ENCODE measurements at places on chromosomes 7 and 10. TPM values are rescaled to one million over a fixed set of nuclear protein-coding genes. Genes with fewer than 3 reads are reported as not detected.
A peak's percentile ranks its signal among the peaks of the same experiment; 100 is the strongest.

GRCh38 chr10:78706726-78707540 lies 361.8 kb upstream of the ZMIZ1 start:
- no peak for DNase-seq

GRCh38 chr10:113751181-113751732 lies at the start of gene PLEKHS1:
TSS of gene PLEKHS1 (plus strand) at chr10:113751682. CDS start at chr10:113755278, 3,596 bp downstream.
- DNase-seq, result no peak

GRCh38 chr7:156668130-156668741 lies 27.7 kb downstream of the RNF32 start:
- no peak for DNase-seq

DNA sequence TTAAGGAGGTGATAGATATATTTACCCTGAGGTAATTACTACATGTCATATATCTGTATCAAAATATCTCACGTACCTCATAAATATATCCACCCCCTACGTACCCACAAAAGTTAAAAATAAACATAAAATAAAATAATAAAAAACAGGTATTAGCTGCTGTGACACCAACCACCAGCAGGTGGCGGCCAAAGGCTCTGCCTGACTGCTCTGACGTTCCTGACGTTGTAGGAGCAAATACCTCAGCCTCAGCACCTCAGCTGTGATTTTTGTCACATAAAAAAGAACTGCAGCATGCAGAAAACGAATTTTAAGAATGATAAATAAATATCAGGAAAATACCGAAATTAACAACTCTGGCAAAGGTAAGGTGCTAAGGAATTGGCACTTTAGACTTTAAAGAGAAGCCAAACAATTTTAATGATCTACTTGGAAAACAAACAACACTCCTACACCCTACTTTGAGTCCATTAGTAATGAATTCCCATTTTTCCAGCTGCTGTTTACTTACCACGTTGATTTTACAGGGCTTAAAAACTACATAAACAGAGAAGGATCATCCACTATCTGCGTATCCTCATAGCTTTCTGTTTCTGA lies 125.4 kb upstream of the TARP start:
- peak; percentile 49 for DNase-seq

DNA sequence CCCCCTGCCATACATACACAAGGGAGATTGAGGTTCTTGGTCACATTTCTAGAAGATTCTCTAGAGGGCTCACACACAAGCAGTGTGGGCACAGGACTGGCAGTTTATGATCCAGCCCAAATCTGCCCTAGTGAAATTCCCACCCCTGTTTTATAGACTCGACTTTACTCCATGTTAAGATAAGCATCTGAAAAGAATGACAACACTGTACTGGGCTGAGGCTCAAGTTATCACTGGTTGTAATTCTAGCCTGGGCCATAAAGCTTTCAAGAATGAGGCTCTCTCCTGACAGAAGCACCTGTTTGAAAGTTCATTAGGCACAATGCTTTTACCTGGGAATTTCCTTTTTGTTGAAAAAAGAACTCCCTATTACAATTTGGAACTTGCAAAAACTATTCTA lies 195.6 kb upstream of the GLI3 start:
- DNase-seq, result no peak

DNA sequence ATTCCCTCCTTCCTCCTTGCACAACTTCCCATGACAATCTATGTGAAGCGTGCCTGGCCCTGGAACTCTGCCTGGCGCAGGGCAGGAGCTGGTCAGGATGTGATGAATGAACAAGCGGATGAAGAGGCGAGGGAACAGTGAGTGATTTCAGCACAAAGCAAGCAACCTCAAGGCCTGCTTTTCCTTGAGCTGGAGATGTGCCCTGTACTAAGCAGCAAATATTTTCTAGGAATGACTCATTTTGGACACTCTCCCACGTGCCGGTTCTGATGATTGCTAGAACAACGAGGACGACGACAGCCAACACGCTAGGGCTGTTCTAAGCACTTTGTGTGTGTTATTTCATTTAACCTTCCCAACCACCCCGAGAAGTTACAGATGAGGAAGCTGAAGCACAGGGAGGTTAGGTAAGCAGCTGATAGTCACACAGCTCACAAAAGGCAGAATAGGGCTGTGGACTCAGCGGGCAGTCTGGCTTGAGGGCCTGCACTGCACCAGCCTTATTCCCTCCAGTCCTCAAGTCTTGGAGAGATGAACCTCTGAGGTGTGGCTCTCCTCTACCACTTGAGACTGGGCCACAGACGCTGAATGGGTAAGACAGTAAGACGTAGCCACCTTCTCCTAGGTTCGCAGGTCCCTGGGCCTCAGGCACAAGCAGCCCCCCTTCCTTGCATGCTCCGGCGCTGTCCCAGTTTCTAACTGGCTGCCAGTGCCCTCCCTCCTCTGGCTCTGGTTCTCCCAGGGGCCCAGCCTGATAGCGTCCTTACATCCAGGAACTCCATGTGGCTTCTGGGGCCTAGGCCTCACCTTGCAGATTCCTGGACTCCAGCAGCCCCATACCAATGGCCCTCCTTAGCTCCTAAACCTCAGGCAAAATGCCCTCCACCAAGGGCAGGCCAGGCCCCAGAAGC lies 59.0 kb downstream of the YKT6 start:
- no peak for DNase-seq

- DNase-seq, result no peak
These were observed 1079.6 kb upstream of the C7orf33 start for GRCh38 chr7:147510923-147511322.

- no peak for DNase-seq
These were observed 182.1 kb upstream of the GALNT17 start for GRCh38 chr7:70949862-70950261.

DNA sequence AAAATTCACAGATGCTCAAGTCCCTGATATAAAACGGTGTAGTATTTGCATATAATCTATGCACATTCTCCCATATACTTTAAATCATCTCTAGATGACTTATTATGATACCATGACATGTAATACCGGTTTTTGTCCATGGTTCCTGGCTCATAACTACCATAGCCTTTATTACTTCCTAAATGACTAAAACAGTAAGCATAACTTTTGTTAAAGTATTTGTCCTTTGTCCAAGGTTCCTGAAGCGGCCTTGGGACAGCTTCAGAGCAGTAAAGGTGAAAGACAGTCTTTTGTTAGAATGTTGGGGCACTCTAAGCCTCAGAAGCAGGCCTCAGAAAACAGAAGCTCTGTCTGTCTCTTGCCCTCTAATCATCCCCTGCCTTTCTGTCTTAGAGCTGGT lies 4.0 kb downstream of the CRCP start:
- DNase-seq, result no peak

GRCh38 chr7:128869138-128869943 lies 6.7 kb downstream of the ATP6V1F start:
- DNase-seq, result peak; percentile 38

DNA sequence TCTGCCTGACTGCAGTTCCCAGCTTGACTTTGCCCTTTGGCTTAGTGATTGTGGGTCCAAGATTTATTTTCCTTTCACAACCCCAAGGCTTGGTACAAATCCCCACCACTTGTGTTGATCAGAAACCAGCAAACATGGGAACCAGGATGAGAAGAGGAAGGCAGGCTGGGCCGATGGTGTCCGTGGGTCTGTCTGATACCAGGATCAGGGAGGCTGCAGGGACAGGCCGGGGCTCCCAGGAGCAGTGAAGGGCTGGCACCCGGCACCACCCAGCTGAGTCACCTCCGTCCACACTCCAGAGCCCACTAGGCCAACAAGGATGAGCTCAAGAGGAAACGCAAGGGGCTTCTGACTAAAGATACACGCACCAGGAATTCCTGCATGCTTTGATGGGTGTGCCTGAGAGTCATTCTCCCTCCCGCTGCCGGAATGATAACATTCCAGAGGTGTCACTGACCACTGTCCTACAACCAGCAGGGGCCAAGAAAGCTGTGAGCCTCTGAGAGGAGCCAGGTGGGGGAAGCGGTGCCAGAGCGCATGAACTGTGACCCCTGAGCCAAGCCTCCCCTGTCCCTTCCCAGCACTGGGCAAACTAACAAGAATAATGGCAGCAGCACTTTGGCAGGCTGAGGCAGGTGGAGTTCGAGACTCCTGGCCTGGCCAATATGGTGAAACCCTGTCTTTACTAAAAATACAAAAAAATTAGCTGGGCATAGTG lies 29.2 kb upstream of the PROSER2 start:
- DNase-seq, result no peak

- DNase-seq, result no peak
These were observed 72.6 kb downstream of the PARP12 start for GRCh38 chr7:139990142-139990535.

DNA sequence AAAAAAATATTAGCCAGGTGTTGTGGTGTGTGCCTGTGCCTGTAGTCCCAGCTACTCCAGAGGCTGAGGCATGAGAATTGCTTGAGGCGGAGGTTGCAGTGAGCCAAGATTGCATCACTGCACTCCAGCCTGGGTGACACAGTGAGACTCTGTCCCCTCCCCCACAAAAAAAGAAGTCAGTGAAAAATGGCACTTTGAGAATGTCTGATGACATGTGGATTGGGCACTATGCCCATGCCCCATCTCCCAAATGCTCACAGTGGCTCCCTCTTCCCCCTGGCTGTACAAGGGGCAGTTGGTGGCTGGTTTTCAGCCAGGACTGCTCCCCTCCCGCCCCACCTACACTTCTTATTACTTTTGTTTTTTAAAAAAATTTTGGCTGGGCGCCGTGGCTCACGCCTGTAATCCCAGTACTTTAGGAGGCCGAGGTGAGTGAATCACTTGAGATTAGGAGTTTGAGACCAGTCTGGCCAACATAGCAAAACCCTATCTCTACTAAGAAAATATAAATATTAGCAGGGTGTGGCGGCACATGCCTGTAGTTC lies 26.1 kb downstream of the IL15RA start:
- no peak for DNase-seq

DNA sequence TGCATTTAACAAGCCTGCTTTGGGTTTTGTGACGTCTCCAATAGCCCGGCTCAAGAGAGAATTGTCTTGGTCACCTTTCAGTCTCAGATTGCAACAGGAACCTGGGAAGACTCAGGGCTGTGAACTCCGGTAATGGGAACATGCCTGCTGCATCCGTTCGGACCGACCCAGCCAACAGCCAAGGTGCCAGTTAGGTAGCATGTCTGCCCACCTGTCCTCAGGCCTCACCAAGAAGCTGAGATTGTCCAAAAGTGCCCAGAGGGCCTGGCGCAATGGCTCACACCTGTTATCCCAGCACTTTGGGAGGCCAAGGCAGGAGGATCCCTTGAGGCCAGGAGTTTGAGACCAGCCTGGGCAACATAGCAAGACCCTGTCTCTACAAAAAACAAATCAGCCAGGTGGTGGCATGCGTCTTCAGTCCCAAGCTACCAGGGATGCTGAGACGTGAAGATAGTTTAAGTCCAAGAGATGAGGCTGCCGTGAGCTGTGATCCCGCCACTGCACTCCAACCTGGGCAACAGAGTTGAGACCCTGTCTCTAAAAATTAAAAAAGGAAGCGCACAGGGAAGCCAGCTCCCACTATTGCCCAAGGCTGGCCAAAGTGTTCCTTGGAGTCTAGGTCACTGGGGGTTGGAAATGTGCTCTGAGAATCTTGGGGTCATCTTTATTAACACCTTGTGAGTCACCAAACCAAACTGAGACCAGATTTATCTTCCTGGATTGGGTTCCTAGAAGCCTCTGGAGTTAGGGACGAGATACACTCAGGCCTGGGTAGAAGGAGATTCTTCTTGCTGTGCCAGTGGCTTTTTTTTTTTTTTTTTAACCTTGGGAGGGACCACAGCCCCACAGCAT lies 26.9 kb downstream of the BAG3 start:
- DNase-seq, result no peak

DNA sequence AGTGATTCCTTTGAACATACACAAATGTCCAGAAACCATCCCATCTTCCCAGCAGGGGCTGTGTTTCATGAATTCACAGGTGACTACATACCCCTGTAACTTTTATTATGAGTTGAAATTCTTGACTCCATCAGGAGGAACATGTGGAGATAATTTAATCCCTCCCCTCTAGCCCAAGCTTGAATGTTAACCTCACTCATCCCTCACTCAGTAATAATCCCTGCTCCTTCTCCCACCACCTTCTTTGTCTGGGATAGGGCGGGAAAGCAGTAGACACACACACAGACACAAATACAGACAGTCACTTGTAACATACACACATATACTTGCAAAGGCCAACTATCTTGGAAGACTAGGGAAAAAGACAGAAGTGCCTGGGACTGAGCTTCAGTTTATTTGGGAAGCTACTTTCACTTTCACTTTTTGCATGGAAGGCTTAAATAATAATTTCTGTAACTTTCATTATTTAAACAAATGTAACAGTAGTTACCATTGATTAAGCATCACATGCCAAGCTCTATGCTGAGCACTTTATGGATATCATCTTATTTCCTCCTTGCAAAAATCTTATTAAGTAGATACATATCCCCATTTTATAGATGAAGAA lies 7.3 kb downstream of the AASS start:
- no peak for DNase-seq

DNA sequence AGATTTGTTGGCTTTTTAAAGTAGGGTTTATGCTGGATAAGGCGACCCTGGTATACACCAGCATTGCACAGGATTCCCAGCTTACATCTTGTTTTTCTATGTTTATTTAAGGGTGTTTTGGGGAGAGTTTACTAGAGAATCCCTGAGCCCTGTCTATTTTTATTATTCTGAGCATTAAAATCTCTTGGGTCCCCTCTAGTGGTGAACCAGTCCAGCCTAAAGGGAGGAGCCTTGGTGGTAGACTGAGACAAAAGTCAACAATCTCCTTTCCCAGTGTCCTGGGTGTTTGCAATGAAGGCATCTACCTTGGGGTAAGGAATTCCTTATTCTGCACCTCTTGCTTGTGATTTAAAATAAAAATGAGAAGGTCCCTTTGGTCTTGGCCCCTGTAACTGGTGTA lies 38.2 kb downstream of the ANTXRL start:
- DNase-seq, result no peak

DNA sequence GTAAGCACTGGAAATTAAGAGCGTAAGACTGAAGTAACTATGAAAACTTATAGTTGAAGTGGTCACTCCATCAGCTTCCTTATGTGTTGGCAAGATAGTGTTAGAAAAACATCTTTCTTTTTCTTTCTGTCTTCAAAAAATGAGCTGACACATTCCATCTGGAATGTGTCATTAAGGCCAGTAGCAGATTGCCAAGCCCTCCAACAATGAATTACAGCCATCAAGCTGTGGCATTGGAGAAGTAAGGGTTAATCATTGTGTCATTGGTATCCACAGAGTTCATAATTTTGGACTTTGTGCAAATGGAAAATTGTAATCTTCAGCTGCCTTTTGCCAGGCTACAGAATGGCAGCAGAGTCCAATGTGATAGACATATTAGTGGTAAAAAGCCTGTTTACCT lies 926.3 kb downstream of the NRG3 start:
- DNase-seq, result no peak

The EFCAB10 gene
- total RNA-seq, result not detected

The LEP gene
- total RNA-seq, result not detected

The NODAL gene
- total RNA-seq, result not detected

The OR2A42 gene
- not detected for total RNA-seq

The KLLN gene
- 0.43 TPM for total RNA-seq

The TMEM270 gene
- not detected for total RNA-seq

The ACTL6B gene
- not detected for total RNA-seq

Data from activated T-cell treated with anti-CD3 and anti-CD28 coated beads, Interleukin-2, amount 50 U/mL, for 4 hours (primary cell).